ENCODE measurements at places on chromosomes 16 and 17. TPM values are rescaled to one million over a fixed set of nuclear protein-coding genes. Genes with fewer than 3 reads are reported as not detected.

GRCh38 chr17:3035256-3035967 lies 28.0 kb downstream of the OR1D5 start:
- DNase-seq = no peak

DNA sequence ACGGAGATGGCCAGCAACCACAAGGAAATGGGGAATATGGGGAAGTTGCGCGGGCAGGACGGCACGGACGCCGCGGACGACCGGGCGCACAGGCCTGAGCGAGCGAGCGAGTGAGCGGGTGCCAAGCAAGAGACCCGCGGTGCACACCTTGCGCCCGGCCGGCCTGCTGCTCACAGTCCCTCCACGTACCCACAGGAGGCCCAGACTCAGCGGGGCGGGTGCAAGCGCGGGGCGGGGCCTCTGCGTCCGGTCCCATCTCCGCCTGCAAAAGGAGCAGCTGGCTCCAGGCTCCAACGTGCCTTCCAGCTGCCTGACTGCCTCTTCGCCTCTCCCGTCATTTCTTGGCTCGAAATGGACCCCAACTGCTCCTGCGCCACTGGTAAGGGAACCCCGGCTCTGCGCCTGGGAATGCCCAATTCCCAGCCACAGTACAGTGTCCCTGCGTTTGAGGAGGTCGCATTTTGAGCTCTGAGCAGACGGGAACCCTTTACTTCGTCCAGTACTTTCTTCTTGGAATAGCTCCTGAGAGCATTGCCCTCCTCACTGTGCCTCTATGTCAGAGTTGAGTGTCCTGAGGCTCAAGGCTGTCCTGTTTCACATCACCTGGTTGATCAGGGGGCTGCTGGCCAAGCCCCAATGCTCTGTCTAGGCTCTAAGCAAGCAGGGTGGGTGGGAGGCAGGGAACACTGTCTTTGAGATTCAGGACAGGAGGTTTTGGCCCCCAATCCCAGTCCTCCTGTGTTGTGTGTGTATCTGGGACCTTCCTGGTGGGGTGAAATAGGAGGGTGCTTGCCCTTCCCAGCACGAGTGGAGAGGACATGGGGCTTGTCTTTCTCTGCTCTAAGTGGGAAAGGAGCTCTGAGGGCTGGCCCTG lies 8.1 kb upstream of the MT1E start:
- DNase-seq = no peak

- DNase-seq = peak; percentile 45
Measured at GRCh38 chr16:77250400-77250799, 51.2 kb downstream of the SYCE1L start.

Gene CTF1
- total RNA-seq = 0.42 TPM

Gene SHISA6
- not detected for total RNA-seq

Gene RCVRN
- not detected for total RNA-seq

- no peak for DNase-seq
Measured at GRCh38 chr17:4004517-4005295, 40.5 kb upstream of the ATP2A3 start.

Gene FADS6
- total RNA-seq = not detected

DNA sequence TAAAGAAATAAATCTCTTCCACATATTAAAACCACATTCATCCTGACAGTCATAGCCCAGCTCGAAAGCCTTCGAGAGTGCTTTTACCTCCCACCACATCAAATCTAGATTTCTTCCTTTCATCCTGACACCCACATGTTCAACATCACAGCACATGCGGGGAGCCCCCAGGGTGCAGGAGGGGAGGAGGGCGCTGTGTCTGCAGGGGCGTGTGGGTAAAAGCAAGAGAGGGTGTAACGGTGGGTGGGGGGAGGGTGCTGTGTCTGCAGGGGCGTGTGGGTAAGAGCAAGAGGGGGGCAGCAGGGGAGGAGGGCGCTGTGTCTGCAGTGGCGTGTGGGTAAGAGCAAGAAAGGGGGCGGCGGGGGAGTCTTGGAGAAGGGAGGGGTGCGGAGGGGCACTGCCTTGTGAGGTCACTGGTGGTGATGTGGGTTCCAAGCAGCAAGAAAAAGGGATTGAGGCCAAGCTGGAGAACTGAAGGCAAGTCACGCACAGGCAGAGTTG lies 34.7 kb downstream of the ADCY9 start:
- no peak for DNase-seq

DNA sequence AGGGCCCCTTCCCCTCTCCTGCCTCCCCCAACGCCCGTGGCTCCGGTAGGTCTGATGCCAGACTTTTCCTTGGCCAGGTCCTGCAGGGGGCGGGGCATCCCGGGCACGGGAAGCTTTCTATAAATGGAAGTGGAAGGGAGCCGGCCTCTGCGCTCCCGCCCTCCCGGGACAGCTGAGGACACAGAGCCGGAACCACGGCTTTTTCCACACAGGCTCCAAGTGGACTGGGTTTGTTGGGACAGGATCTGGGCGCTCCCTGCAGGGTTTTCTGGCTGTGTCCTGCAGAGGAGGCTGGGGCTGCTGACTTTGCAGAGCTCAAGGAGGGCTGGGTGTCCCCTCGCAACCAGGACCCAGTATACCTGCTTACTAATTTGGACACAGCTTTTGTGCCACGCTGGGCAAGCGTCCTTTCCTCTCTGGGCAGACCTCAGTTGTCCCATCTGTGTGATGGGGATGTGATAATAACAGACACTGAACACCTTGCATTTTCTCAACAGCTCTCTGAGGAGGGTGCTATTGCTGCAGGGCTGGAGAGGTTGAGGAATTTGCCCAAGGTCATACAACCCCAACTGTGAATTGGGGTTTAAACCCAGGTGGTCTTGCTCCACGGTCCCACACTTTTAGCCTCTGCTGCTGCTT lies 1.8 kb downstream of the TNS4 start:
- DNase-seq = peak; percentile 78

Gene SLC35G3
- not detected for total RNA-seq

DNA sequence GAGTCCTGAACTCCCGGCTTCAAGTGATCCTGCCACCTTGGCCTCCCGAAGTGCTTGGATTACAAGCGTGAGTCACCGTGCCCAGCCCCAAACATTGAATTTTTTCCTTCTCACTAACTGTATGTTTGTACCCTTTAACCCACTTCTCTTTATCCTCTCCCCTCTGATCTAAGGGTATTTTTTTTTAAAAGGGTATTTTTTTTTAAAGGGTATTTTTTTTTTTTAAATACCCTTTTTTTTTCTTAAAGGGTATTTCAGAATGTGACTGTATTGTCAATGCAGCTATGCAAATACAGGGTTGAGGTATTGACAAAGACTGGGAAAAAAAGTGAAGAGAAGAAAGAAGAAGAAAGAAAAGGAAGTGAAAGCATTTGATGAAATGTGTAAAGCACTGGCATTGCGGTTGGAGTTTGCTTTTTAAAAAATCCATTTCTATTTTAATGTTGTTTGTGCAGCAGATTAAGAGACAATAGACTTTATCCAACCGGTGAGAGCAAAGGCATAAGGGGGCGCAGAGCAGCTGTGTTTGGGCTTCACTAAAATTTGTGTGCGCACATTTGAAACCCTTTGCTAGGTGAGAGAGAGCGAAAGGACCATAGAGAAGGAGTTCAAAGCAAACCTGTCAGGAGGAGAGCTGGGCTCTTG lies 42.4 kb downstream of the SYT17 start:
- peak; percentile 66 for DNase-seq

Gene TLE7
- total RNA-seq = not detected

DNA sequence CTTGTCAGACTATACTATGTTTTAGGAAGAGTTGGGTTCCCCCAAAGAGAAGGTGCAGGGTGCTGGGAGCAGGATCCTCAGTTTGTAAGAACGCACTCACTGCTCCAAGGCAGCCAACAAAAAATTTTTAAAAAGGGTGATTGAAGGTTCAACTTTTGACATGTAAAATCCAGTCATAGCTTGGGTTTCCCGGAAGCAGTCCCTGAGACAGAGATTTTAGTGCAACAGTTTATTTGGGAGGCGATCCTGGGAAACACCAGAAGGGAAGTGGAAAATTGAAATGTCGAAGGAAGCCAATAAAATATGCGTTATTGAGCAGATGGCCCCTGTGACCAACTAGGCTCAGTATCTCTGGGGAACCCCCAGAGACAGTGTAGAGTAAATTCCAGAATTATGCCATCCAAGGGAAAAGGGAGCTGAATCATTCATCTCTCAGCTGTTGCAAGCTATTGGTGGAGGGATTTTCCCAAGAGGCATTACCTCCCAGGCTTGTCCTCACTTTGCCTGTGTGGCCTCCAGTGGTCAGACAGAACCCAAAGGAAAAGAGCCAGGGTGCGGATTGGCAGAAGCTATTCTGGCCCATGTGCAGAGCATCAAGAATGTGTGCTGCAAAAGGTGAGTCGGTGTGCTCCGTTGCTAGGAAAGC lies 72.9 kb downstream of the HS3ST3B1 start:
- peak; percentile 25 for DNase-seq

DNA sequence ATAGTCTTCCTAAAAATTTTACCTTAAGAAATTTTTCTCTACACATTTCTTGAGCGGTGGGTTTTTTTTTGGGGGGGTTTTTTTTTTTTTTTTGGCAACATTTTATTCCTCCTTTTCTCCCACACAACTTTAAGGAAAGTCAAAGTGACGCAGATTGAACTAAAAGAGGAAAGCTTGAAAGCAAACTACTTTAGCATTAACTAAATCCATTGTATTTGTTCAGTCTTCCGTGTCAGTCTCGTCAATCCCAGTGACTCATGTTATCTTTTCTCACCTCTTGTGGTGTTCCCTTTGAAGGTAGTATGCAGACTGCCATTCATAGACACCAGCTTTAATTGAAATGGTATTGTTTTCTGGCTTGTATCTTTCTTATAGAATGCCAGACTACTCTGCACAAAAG lies 39.3 kb downstream of the TADA2A start:
- peak; percentile 87 for DNase-seq

Gene ITGAD
- not detected for total RNA-seq

GRCh38 chr17:182050-182751 lies 751 bp upstream of the DOC2B start:
- DNase-seq = no peak

Gene ARHGDIG
- total RNA-seq = not detected

DNA sequence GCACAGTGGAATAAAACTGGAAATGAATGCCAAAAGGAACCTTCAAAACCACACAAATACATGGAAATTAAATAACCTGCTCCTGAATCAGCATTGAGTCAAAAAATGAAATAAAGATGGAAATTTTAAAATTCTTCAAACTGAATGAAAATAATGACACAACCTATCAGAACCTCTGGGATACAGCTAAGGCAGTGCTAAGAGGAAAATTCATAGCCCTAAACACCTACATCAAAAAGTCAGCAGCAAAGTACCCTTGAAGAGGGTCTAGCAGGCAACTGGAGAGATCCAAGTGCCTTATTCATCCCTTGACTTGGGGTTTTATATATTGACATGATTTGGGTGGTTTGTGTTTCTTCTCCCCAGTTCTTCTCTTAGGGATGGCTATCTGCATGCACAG lies 294.1 kb downstream of the PMP22 start:
- no peak for DNase-seq

DNA sequence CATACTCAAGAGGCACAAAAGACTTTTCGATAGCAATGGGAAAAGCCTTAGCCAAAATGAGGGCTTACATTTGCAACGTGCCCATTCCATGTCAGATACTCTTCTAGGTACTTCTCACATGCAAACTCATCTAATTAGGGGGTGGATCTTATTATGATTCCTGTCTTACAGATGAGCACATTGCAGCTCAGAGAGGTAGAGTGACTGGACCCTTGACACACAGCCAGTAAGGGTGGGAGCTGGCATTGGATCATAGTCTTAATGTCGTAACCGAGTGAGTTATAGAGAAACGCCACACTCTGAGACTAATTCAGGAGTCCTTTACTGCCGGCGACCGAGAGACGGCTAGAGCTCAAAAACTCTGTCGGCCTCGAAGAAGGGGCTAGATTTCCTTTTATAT lies 78.8 kb upstream of the GRIN2A start:
- no peak for DNase-seq

Gene ITGA3
- 365 TPM for total RNA-seq

DNA sequence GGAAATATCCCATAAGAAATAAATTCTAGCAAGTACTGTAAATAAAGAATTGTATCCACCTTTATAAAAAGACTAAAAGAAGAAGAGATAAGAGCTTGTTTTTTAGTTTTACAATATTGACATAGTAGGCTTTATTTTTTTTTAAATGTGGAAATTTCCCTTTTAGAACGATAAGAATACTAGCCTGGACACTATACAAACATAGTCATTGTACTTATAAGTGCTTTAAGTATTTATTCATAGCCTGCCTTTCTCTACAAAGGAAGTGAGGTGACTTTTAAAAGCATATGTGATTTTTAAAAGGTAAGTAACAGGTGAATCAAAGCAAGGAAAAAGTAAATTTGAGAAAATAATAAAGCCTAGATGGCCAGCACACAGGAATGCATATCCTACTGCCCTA lies 17.7 kb downstream of the TOX3 start:
- no peak for DNase-seq

GRCh38 chr17:48995974-48996721 lies 1.0 kb upstream of the IGF2BP1 start:
- peak; percentile 32 for DNase-seq

GRCh38 chr17:17350491-17351355 lies 47.5 kb downstream of the NT5M start:
- DNase-seq = peak; percentile 50

DNA sequence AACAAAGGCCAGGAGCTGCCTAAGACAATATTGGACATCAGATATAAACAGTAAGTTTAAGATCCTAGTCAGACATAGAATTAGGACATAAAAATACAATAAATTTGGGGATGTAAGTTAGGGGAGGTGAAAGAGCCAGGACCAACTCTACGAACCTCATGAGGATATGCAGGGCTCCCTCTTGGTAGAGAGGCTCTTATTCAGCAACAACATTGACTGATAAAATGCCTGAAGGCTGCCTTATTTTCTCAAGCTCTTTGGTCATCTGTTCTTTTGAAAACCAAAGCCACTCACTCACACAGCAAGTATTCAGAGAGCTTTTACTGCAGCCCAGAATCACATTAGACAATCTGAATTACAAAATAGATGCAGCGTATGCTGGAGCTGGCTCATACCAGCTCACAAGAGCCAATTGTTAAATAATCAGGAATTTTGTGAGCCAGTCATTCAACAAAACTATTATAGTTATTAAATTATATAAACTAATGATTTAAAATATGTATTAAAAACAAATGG lies 108.6 kb upstream of the CLEC3A start:
- no peak for DNase-seq

DNA sequence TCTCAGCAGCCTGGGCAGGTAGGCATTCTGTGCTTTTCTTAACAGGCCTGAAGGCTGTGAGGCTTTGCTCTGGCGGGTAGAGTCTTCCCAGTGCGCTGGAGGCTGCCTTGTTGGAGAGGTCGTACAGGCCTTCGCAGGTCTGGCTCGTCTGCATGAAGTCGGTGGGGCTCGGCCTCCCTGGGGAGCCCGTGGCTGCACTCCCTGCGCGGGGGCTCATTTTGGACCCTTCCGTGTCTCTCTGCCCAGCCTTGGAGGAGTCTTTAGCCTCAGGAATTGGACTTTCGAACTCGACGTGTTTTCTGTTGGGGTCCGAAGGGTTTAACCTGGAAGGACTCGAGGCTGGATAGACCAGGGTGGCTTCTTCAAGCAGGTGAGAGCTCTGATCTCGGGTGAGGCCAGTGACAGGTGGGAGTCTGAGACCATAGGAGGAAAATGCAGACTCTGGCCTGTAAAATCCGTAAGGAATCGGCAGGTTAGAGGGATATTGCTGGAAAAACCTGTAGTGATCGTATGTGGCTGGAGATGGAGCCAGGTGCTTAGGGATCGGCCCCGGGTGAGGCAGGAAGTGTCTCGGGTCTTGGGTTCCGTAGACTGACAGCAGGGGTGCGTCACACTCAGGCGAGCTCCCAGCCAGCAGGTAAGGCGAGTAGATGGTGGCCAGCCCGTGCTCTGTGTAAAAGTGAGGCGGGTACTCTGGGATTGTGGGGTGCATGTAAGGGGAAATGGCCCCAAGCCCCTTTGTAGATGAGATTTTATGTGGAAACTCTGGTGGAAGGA lies 8.6 kb downstream of the ZNF750 start:
- no peak for DNase-seq

GRCh38 chr16:11297492-11298142 lies 16.5 kb upstream of the PRM1 start:
- DNase-seq = peak; percentile 86
